Dermis microvascular lymphatic vessel endothelial cell (primary cell): ENCODE measurements at places on chromosomes 6 and 20. TPM values are rescaled to one million over a fixed set of nuclear protein-coding genes. Genes with fewer than 3 reads are reported as not detected.

Gene HUS1B
- 0.51 and 1.0 TPM in 2 replicates for total RNA-seq

Gene CLVS2
- not detected in 2 replicates for total RNA-seq

Gene SPDEF
- total RNA-seq: under 0.01 TPM in 1 of 2 replicates, not detected in the other

Gene HLA-DQB1
- total RNA-seq: under 0.01 and 0.13 TPM in 2 replicates

Gene POU5F1
- not detected in 2 replicates for total RNA-seq

DNA sequence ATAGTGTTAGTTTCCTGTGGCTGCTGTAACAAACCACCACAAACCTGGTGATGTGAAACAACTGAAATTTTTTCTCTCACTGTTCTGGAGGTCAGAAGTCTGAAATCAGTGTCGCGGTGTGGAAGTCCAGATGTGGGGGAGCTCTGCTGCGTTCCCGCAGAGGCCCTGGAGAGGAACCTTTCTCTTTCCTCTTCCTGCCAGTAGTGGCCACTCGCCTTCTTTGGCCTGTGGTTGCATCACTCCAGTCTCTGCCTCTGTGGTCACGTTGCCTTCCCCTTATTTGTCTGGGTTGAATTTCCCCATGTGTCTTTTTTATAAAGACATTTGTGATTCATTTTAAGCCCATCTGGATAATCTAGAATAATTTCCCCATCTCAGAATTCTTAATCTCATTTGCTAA, 295.5 kb upstream of the FLRT3 start:
- DNase-seq: no peak

- DNase-seq: no peak
Measured at GRCh38 chr6:138560130-138560860, 61.0 kb upstream of the NHSL1 start.

GRCh38 chr6:67501755-67502154, 1133.3 kb upstream of the ADGRB3 start:
- DNase-seq: no peak

DNA sequence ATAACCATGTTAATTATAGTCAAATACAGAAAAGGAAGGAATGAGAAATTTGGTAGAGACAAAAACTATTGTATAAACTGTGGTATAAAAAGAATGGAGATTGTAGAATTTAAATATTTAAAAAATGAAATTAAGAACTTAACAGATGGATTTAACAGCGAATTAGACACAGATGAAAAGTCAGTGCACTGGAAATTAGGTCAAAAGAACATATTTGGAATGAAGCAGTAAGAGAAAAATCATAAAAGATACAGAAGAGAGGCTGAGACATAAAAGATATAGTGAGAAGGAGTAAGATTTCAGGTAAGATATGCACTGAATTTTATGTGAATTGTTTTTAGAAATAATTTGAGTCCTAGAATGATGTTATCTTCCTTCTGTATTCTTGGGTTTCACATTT, 14.0 kb downstream of the TSPYL4 start:
- DNase-seq: no peak

DNA sequence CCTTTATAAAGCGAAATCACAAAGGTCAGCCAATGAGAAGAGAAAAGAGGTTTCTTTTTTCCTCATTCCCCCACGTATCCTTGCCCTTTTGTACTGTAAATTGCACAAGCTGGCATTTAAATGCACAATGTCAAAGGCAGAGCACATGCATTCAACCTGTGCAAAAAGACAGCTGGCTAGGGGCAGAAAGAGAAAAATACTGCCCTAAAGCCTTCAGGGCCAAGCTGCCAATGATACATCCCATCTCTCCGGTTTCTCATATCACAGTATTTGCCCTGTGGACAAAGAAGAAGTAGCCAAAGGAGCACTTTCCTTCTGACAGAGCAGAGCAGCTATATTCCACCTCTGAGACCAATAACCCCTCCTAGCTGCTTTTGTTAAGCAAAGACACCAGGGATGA, 219.2 kb downstream of the TRDN start:
- no peak for DNase-seq
